CD14-positive monocyte (primary cell): ENCODE measurements at places on chromosomes 7 and 10. TPM values are rescaled to one million over a fixed set of nuclear protein-coding genes. Genes with fewer than 3 reads are reported as not detected.
A peak's percentile ranks its signal among the peaks of the same experiment; 100 is the strongest.

DNA sequence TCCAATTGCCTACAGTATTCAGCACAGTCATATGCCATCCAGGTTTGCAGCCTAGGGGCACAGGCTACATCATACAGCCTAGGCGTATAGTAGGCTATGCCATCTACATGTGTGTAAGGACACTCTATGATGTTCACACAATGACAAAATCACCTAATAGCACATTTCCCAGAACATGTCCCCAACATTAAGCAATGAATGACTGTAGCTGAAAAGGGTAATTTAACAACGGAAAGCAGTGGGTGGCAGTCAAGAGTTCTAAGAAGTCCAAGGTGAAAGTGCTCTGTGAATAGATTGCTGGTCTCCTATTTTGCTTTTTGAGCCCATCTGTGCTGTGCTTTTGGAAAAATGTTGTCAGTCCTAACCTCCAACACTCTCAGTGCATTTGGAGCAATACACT lies 162.6 kb downstream of the KLF6 start:
- no peak for DNase-seq

- peak; percentile 19 for DNase-seq
These were observed 846 bp downstream of the MINPP1 start for GRCh38 chr10:87505366-87506111.

- no peak for DNase-seq
These were observed 207.8 kb downstream of the DIP2C start for GRCh38 chr10:481628-482027.

- peak; percentile 95 for DNase-seq
These were observed 7.3 kb downstream of the FGFBP3 start for GRCh38 chr10:91901784-91902677.

Gene TSPAN33
- 2.9 TPM for polyA plus RNA-seq

Gene ZWINT
- polyA plus RNA-seq, result 1.1 TPM

- no peak for DNase-seq
These were observed 6.0 kb upstream of the ANK3 start for GRCh38 chr10:60395711-60396110.

GRCh38 chr10:91328320-91328984 lies 81.7 kb upstream of the HECTD2 start:
- no peak for DNase-seq

Gene GPER1
- 6.4 and 10.0 TPM in 2 replicates for polyA plus RNA-seq

DNA sequence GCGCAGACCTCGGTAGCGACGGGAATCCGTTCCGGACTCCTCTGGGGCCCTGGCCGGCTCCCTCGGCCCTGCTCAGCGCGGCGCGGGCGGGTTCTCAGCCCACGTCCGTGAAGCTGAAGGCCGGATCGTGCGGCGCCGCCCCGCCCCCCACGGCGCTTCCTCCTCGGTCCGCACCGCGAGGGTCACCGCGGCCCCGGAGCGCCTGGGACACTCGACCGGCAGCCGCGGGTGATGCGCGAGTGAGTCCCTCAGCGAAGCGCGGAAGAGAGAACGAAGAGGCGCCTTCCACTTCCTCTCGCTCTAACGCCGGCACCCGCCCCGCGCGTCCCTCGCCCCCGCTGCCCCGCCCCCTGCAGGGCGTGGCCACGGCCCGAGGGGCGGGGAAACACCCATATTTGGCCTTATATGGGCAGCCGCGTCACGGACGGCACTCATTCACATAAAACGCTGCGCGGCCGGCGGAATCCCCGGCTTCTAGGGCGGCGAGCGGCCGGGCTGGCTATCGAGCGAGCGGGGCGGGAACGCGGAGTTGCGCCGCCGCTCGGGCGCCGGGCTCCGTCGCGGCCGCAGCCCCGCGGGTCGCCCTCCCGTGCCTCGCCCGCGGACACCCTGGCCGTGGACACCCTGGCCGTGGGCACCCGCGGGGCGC lies at the start of gene DUSP5:
TSS of gene DUSP5 (plus strand) at position 470 of the 649 bp plus-strand sequence. CDS start 215 bp downstream, outside the sequence.
- DNase-seq, result peak; percentile 97

Gene INSIG1
- polyA plus RNA-seq, result 23.2 and 85.6 TPM in 2 replicates

Gene ENTPD1
- 26.5 and 62.2 TPM in 2 replicates for polyA plus RNA-seq

- DNase-seq, result no peak
These were observed 74.1 kb upstream of the PTPRZ1 start for GRCh38 chr7:121798896-121799295.

Gene LSM5
- polyA plus RNA-seq, result 78.2 TPM

GRCh38 chr10:59176241-59177030 lies at the start of gene PHYHIPL:
Gene PHYHIPL, plus strand, starts transcription at chr10:59176643. Its CDS starts 211 bp downstream, at chr10:59176854.
- DNase-seq, result no peak

- DNase-seq, result peak; percentile 27
These were observed 86.6 kb upstream of the C7orf33 start for GRCh38 chr7:148503900-148504487.

Gene GIMAP4
- 167 TPM for polyA plus RNA-seq

- DNase-seq, result peak; percentile 32
These were observed 4.4 kb downstream of the ZP3 start for GRCh38 chr7:76428868-76429805.
